ENCODE measurements at places on chromosomes 6 and 20. TPM values are rescaled to one million over a fixed set of nuclear protein-coding genes. Genes with fewer than 3 reads are reported as not detected.

GRCh38 chr6:169837529-169838250, 86.3 kb downstream of the ERMARD start:
- peaks cover 13% of the 10 kb centered on the region for H3K4me1 ChIP-seq
- no peaks in the 10 kb centered on the region for H3K27me3 ChIP-seq
- H3K27ac ChIP-seq, result no peak overlapping the region
- DNase-seq, result no peak
- H3K36me3 ChIP-seq, result no peaks in the 10 kb centered on the region

DNA sequence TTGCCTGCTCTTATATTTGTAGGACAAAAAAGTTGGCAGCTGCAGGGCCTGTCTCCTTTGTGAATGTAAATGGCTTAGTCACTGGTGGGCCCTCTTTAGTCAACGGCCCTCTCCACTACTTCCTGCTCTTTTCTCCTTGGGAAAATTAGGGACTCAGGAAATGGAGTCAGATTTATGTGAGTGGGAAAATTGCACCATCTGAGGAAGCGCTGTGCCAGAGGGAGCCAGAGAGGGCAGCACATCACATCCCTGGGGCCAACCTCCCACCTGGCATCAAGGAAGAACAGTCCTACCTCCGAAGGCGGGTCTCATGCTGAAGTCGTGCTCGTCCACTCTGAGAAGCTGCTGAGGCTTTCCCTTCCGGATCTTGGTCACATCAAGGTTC, 15.6 kb downstream of the GABRR2 start:
- peaks cover 26% of the 10 kb centered on the region for H3K4me1 ChIP-seq
- no peaks in the 10 kb centered on the region for H3K36me3 ChIP-seq
- H3K27me3 ChIP-seq, result no peaks in the 10 kb centered on the region
- H3K27ac ChIP-seq, result peak overlapping the region; percentile 74
- DNase-seq, result peak; percentile 55

Gene TBX18
- total RNA-seq, result 14.6 TPM

GRCh38 chr6:34465531-34466241, at the start of gene PACSIN1:
PACSIN1 (plus strand) TSS chr6:34466076; CDS start chr6:34526306, 60,230 bp downstream.
- H3K27me3 ChIP-seq, result no peaks in the 10 kb centered on the region
- H3K36me3 ChIP-seq, result no peaks in the 10 kb centered on the region
- no peak for DNase-seq
- no peak within 1 kb of the TSS for H3K27ac ChIP-seq
- peak within 1 kb of the TSS; percentile 40 for H3K4me3 ChIP-seq

DNA sequence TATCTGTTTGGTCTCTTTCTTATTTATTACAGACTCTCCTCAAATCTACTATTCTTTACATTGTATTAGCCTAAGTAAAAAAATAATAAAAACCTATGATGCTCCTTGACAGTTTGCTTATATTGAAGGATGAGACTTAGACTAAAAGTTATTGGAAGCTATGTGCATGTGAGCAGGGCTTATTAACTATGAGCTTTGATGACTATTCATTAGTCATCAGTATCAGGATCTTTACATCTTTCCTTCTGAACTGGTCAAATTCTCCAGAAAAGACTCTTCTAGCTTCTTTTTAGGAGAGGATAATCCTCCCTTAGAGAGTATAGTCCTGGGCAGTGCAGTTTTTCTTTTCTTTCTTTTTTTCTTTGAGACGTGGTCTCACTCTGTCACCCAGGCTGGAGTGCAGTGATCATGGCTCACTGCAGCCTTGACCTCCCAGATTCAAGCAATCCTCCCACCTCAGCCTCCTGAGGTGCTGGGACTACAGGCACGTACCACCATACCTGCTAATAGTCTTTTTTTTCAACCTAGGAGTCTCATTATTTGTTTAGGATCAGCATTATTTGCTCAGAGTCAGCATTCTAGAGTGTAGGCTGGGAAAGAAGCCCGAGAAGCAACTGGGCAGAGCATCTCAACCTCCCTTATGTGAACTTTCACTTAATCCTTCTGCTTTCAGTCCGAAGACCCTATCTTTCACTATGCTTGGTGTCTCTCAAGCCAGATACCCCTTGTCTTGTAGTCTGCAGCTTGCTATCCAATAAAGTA, 37.1 kb upstream of the YWHAB start:
- no peak overlapping the region for H3K27ac ChIP-seq
- H3K4me3 ChIP-seq, result no peak overlapping the region
- DNase-seq, result no peak

DNA sequence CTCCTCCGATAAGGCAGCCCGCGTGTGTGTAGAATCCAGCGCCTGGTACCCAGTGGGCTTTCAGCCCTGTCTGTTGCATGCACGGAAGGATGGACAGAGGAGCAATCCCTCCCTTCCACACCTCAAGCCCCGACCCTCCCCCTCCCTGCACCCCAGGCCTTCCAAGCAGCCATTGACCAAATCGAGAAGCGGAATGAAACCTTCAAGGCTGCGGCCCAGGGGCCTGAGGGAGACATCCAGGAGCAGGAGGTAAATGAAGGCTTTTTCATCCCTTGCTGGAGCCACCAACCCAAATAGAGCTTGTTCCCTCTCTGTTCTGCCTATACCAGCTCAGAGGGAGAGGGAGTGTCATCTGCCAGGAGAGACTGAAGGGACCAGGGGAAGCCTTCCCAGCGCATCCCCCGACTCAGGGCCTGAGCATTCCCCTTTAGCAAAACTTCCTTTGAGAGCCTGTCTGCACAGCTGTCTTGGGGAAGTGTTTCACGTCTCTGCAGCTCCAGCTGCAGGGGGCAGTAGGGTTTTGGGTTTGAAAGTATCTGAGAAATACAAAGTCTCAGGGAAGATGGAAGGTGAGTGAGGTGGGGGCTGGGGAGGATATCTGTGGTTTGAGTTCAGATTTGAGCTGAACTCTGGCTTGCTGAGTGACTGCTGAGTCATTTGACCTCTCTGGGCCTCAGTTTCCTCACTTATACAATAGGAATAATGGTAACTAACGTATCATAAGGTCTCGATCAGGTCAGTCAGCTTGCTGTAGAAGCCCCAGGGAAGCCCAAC, 16.1 kb downstream of the FGD2 start:
- no peaks in the 10 kb centered on the region for H3K36me3 ChIP-seq
- no peaks in the 10 kb centered on the region for H3K27me3 ChIP-seq
- no peak overlapping the region for H3K27ac ChIP-seq

Gene MCHR2
- not detected for total RNA-seq

- H3K36me3 ChIP-seq, result no peaks in the 10 kb centered on the region
- H3K4me3 ChIP-seq, result peak overlapping the region; percentile 70
- H3K27ac ChIP-seq, result peak overlapping the region; percentile 74
- H3K27me3 ChIP-seq, result no peaks in the 10 kb centered on the region
- peak; percentile 47 for DNase-seq
- H3K4me1 ChIP-seq, result peaks cover 7% of the 10 kb centered on the region
Observed at GRCh38 chr6:28648878-28649375, 123.2 kb downstream of the GPX5 start.

DNA sequence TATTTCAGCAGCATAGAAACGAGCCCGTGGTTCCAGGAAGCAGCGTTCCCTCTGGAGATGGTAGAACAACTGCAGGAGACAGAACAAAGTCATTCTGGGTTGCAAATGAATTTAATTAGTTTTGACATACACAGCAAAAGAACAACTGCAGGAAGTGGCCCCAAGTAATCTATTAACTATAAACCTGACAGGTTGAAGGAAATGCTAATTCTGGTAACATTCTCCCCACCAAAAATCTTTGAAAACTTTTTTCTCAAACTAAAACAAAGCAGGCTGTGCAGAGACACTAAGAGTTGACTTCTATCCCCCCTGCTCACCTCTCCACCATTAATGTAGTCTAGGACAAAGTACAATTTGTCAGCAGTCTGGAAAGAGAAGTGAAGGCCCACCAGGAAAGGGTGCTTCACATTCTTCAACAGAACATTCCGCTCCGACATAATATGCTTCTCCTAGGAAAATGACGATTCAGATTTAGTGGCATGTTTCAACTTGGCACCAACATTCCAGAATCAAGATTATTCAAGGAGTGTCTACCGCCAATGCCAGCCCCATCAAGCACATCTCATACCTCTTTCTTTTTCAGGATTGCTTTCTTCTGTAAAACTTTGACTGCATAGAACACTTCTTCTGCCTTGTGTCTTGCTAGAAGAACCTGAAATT, 120.4 kb upstream of the SLC2A12 start:
- peaks cover 48% of the 10 kb centered on the region for H3K36me3 ChIP-seq
- H3K27ac ChIP-seq, result no peak overlapping the region
- no peaks in the 10 kb centered on the region for H3K27me3 ChIP-seq
- H3K4me3 ChIP-seq, result peak overlapping the region; percentile 76
- DNase-seq, result no peak

DNA sequence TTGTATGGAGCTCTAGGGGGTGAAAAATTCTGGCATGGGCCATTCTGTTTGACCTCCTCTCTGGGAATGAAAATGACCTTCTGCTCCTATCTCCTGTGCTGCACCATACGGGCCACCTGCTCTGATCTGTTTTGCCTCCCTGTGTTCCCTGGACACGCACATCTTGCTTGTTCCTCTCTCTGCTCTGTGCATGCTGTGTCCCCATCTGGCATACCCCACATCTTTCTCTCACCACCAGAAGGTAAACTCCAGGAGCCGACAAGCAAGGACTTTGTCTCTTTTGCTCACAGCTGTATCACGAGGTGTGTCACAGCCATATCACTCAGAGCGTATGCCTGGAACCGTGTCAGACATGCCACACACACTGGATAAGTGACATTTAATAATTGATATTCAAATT, 208.4 kb upstream of the DTNBP1 start:
- no peaks in the 10 kb centered on the region for H3K4me1 ChIP-seq
- no peak overlapping the region for H3K4me3 ChIP-seq
- DNase-seq, result no peak
- H3K36me3 ChIP-seq, result no peaks in the 10 kb centered on the region
- no peak overlapping the region for H3K27ac ChIP-seq
- H3K27me3 ChIP-seq, result peaks cover 6% of the 10 kb centered on the region

Gene B3GAT2
- total RNA-seq, result not detected

Gene CITED2
- 437 TPM for total RNA-seq

DNA sequence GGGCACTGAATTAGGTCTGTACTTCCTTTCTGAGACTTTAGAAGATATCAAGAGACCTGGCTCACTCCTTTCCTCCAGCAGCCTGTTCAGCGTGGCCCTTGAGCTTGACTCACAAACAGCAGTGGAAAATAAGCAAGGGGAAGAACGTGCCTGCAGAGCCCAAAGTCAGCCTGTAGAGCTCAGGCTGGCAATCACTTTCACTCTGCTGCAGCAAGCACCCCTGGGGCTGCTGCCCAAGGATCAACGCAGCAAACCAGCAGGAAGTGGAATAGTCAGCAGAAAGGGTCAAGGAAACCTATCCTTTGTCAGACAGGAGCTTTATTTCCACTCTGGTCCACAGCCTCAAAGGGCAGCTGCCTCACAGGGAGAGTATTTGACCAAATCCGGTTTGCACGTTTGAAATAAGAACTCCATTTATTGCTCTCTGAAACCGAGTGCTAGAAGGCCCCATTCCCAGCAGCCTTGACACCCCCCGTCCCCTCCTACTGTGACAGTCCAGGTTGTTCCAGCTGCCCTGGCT, 77.4 kb downstream of the PRDM1 start:
- no peak overlapping the region for H3K27ac ChIP-seq
- no peaks in the 10 kb centered on the region for H3K4me1 ChIP-seq
- no peak for DNase-seq
- H3K4me3 ChIP-seq, result no peak overlapping the region

GRCh38 chr6:168088161-168089053, 9.4 kb upstream of the FRMD1 start:
- no peak for DNase-seq
- H3K4me1 ChIP-seq, result no peaks in the 10 kb centered on the region
- no peak overlapping the region for H3K4me3 ChIP-seq
- no peaks in the 10 kb centered on the region for H3K36me3 ChIP-seq
- no peak overlapping the region for H3K27ac ChIP-seq

- H3K27ac ChIP-seq, result no peak overlapping the region
- DNase-seq, result no peak
- no peaks in the 10 kb centered on the region for H3K36me3 ChIP-seq
- no peaks in the 10 kb centered on the region for H3K27me3 ChIP-seq
- peaks cover 28% of the 10 kb centered on the region for H3K4me1 ChIP-seq
- peak overlapping the region; percentile 97 for H3K4me3 ChIP-seq
Observed at GRCh38 chr6:167828325-167828956, 1.7 kb downstream of the AFDN start.

DNA sequence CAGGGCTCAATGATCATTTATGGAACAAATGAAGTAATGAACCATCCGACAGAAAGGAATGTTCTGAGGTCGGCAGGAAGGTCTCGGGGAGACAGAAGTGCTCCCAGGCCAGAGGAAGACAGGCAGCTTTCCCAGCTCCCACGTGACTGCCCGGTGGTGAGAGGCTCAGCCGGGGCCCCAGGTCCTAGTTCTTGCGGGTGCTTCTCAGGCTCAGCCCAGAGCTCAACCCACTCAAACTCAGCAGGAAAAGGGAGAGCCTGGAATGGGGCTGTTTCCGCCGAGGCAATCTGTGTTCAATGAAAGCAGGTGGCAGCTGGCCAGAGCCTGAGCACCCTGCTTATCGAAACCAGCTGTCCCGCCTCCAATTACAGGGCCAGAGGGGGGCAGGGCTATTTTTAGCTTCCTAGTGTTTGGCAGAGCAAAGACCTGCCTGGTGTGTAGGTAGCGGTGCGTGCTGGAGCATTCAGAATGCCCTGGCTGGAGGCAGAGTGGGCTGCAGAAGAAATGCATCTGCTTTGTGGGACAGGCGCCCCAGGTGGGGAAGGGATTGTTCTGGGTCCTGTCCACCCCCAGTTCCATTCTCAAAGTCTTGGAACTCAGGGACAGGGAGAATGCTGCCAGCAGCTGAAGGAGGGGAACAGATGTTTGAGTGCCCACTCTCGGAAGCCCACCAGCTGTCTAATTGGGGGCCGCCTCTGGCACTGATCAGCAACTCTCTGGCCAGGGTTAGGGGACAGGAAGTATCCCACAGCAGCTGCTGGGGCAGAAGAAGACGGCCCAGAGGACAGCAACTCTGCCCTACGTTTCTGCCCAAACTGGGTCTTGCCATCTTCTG, 145.1 kb downstream of the PREX1 start:
- H3K27me3 ChIP-seq, result no peaks in the 10 kb centered on the region
- DNase-seq, result peak; percentile 99
- peak overlapping the region; percentile 92 for H3K27ac ChIP-seq
- H3K4me3 ChIP-seq, result peak overlapping the region; percentile 8
- peaks cover 70% of the 10 kb centered on the region for H3K4me1 ChIP-seq

Gene COX4I2
- total RNA-seq, result not detected

- H3K4me1 ChIP-seq, result no peaks in the 10 kb centered on the region
- H3K4me3 ChIP-seq, result no peak overlapping the region
- no peaks in the 10 kb centered on the region for H3K27me3 ChIP-seq
- no peak overlapping the region for H3K27ac ChIP-seq
- peak; percentile 10 for DNase-seq
- H3K36me3 ChIP-seq, result no peaks in the 10 kb centered on the region
Observed at GRCh38 chr6:87918461-87918941, 129.1 kb upstream of the SPACA1 start.

Measured in A673 (cell line).